ENCODE measurements at places on chromosomes 3 and 15. TPM values are rescaled to one million over a fixed set of nuclear protein-coding genes. Genes with fewer than 3 reads are reported as not detected.

Gene MESP1
- total RNA-seq = 3.0 TPM

Gene TM4SF1
- total RNA-seq = 249 TPM

Gene CIB2
- total RNA-seq = 1.3 TPM

Gene RGMA
- 4.6 TPM for total RNA-seq

Gene SCN5A
- total RNA-seq = 0.09 TPM

Gene GP5
- 0.16 TPM for total RNA-seq

Gene TGM5
- not detected for total RNA-seq

Gene AADACL2
- not detected for total RNA-seq

Gene GOLGA6L4
- 2.1 TPM for total RNA-seq

Gene GOLGA8J
- total RNA-seq = 0.31 TPM

Gene MCTP2
- 38.8 TPM for total RNA-seq

Gene ZPLD1
- total RNA-seq = 0.26 TPM

Gene OSTN
- not detected for total RNA-seq

Gene ATP13A5
- total RNA-seq = 1.4 TPM

Gene CKMT1A
- 16.8 TPM for total RNA-seq

Gene SEMA5B
- total RNA-seq = 0.61 TPM

Gene NTRK3
- 4.5 TPM for total RNA-seq

Gene CD96
- 2.9 TPM for total RNA-seq

Gene SYNPR
- total RNA-seq = not detected

Gene CD86
- 17.6 TPM for total RNA-seq

Gene THPO
- total RNA-seq = 0.23 TPM

Gene BMF
- total RNA-seq = 21.2 TPM

Data from left lung (tissue), 14 donors.